ENCODE measurements at places on chromosomes 3 and 15.

DNA sequence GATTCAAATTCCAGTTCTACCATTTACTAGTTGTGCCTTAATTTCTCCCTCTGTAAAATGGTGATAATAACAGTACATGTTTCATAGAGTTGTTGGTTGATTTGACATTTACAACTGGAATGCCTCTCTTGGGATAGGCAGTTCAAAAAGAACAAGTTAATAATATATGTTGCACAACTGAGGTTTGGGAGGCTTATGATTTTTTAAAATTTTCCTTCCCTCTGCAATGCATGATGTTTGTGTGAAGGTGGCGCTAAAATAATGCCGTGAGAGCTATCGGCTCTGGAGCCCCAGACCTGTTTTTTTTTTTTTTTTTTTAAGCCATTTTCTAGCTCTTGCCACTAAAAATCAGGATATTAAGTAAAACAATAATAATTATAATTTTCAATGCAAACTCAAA is 18.6 kb downstream of the DNAJB11 start:
- peak; percentile 23 for DNase-seq

DNA sequence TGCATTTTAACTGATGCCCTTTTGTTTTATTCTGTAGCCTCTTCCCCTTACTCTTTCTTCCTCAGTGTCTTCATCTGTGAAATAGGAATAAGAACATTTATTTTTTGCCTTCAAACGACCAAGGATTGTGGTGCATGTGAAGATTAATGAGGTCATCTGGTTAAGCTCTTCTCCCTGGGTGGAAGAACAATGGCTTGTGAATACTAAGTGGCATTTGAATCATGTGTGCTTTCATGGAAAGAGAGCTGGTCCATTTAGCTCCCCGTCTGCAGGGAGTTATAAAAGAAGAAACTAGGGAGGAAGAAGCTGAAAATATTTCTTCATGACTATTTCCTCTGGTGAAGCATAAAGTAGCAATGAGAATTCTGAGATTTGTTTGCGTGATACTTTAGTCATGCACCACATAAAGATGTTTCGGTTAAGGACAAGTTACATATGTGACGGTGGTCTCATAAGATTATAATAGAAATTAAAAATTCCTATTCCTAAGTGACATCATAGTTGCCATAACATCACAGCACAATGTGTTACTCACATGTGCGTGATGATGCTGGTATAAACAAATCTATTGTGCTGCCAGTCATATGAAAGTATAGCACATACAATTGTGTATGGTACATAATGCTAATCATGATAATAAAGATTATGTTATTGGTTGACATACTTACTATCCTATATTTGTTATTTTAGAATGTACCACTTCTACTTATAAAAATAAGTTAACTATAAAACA is 374.3 kb downstream of the RBMS3 start:
- no peak for DNase-seq

DNA sequence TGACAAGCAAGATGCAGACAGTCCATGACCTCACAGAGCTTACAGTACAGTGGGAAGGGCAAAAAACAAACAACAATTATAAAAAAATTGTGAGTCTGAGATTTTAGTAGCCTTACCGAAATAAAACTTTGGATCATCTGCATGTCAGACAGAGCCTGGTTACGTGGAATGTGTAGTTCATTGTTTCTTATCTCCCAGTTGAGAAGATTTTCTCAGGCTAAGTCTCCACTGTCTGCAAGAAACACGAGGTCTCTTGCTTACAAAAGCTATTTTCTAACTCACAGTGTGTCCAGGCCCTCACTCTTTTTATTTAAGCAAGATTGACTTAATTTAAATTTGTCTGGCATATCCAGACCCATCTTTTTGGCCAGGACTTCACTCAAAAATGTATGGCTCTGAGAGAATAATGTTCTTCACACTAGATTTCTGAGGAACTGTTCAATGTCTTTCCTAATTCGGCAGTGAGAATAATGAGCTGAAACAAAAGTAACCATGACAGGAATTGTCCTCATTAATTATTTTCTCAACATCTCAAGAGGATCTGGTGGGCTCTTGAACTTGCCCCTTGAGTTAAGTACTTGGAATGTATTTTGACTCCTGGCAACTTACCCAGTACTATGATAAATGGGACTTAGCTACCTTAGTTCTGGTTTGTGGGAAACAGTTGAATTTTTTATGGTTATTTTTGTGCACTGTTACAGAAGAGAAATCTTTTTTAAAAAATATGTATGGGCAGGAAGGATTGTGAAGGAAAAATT is 265.1 kb upstream of the COL8A1 start:
- DNase-seq = no peak

GRCh38 chr3:132231633-132232032 is 85.6 kb upstream of the ACP3 start:
- DNase-seq = no peak
